Heart right ventricle (tissue), 16 donors: ENCODE measurements at places on chromosomes 3 and 15. TPM values are rescaled to one million over a fixed set of nuclear protein-coding genes. Genes with fewer than 3 reads are reported as not detected.

UNC45A gene
- 26.4 TPM for total RNA-seq

GOLGA6L10 gene
- 0.65 TPM for total RNA-seq

RFX7 gene
- 8.1 TPM for total RNA-seq

NTRK3 gene
- total RNA-seq, result 4.6 TPM

MESP1 gene
- 5.6 TPM for total RNA-seq

- no peak for DNase-seq
Measured at GRCh38 chr3:5181469-5182141, 5.9 kb upstream of the EDEM1 start.

DNA sequence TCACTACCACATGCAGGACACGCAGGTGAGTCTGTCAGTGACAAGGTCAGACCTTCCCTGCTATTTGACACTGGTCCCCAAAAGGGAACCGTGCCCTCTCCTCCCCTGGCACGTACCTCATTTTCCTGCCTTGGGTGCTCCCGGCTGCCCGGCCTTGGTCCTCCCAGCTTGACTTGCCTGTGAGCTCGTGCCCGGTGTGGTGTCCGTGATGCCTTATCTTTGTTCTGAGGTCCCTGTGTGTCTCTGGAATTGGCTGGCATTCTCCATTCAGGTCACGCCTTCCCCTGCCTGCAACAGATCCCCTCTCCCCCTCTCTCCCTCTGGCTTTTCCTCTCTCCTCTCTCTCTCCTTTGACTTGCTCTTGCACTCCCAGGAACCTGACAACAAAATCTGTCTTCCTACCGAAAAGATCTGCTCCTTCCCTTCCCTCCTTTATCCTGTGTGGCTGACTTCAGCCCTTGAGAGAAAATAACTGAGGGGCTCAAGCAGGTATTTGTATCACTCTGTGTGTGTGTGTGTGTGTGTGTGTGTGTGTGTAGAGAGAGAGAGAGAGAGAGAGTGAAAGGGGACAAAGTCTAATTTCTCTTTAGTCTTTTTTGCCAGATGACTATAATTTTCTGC is at the start of gene MASP1:
TSS of gene MASP1 (minus strand) at position 226 of the 621 bp plus-strand sequence. CDS start at position 121, 105 bp downstream.
- DNase-seq, result peak; percentile 57

- peak; percentile 16 for DNase-seq
Measured at GRCh38 chr3:58333206-58334012, 717 bp downstream of the PXK start.

- DNase-seq, result no peak
Measured at GRCh38 chr3:140906785-140907184, 34.9 kb upstream of the SLC25A36 start.

DNA sequence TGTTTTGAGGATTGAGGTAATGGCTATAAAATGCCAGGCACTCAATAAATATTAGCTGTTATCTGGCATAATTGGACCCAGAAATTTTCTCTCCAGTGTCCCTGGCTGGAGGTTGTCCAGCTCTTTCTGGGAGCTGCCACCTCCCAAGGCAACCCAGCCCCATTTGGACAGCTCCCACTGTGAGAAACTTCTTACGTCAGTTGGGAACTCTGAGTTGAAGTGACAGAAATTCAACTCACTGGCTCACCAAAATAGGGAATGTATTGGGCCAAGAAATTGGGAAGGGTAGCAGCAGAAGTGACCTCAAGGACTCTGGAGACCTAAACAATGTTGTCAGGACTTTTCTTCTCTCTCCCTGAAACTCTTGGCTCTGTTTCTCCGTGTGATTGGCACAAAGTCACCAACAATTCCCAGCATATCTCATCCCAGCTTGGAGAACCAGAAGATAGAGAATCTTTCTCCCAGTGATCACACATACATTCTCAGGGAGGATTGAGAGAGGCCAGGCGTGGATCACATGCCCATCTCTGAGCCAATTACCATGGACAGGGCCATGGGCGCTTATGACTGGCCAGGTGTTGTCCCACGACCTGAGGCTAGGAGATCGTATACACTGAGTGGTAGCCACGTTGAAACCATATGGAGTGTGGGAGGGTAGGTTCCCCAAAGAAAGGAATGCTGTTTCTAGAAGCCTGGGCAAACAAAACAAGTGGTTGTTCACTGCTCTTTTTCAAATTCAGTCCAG is 22.5 kb upstream of the HCN4 start:
- DNase-seq, result no peak

- DNase-seq, result no peak
Measured at GRCh38 chr3:100087198-100087597, 27.1 kb downstream of the FILIP1L start.

- no peak for DNase-seq
Measured at GRCh38 chr3:115100806-115101205, 46.3 kb downstream of the ZBTB20 start.

- DNase-seq, result no peak
Measured at GRCh38 chr3:126395846-126396513, 1.3 kb downstream of the CFAP100 start.

DNA sequence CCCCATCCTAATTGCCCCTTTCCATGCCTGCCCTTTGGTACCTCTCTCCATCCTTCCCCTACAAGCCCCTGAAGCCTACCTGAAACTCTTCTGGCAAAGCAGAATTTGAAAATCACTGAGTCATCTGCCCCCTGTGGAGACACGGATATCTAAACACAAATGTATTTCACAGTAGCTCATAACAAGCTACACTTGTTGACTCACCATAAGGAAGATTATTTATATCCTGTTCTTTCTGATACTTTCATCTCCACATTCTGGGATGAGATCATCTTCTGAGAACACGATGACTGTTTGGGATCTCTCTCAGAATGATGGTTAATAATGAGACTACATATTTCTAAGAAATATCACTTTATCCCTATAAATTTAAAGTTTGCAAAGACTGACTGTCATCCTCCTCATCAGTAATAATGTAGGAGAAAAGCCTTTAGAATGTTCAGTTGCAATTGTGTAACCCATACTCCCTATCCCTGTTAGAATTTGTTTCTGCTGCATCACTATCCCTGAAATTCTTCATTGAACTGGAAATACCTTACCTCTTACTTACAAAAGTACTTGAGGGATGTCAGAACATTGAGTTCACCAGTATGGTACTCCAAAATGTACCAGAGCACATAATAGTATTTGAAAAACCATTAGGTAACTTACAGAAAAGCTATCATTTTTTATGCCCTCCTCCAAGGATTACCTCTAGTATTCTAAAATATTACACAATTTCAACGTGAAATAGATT is 116.1 kb upstream of the IL12A start:
- DNase-seq, result no peak

DNA sequence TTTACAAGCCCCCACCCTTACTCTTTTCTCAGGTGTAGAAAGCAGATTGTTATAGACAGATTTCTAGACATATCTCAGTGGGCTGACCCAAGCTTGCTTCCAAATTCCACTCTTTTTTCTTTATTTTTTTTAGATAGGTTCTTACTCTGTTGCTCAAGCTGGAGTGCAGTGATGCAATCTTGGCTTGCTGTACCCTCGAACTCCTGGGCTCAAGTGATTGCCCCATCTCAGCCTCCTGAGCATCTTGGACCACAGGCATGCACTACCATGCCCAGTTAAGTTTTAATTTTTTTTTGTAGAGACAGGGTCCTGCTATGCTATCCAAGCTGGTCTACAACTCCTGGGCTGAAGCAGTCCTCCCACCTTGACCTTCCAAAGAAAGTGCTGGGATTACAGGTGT is 53.5 kb upstream of the ADAMTS9 start:
- DNase-seq, result no peak
